NCI-H1048 (cell line): ENCODE measurements at places on chromosomes 12 and 14.

DNA sequence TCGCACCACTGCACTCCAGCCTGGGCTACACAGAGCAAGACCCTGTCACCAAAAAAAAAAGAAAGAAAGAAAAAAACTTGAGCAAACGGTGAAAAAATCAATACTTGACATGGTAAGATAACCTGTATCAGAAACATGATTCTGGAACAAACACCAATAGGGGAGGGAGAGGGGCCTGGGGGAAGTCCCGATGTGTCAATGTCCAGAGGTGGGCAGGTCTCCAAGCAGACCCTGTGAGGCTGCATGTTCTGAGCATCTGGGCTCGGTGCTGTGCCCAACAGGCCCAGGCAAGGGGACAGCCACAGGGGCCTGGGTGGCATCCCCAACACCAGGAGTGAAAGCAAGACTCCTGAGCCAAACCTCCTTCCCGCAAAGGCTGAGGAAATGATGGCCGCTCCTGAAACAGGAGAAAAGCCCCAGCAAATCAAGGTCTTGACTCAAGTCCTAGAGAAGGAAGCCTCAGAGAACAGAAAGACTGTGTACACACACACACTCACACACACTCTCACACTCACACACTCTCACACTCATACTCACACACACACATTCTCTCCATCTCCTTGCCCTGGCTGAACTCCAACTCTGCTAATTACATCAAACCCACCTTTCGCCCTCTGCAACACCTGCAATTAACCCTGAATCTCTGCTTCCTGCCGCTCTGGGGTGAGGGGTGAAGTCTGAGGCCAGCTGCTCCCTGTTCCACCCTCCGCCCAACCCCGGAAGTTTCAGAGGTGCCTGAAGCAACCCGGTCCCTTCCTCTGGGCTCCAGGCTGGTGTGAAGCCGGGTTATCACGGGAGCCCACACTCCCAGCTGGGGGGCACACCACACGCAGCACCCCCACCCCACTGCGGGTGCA, 20.4 kb downstream of the CCDC88C start:
- no peak for DNase-seq

DNA sequence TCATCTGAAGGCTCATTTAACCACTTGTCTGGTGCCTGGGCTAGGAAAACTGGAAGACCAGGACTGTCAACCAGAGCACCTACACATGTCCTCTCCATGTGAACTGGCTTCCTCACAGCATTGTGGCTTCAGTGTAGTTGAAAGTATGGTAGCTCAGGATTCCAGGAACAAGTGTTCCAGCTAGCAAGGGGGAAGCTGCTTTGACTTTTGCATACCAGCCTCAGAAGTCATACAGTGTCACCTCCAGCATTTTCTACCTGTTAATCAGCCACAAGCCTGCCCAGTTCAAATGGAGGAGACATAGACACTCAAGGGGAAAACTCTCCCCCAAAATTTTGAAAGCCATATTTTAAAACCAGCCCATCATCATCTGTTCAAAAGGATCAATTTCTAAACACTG, 212.8 kb upstream of the CAND1 start:
- no peak for DNase-seq

GRCh38 chr14:105275267-105275946, 25.4 kb downstream of the BRF1 start:
- no peak for DNase-seq

DNA sequence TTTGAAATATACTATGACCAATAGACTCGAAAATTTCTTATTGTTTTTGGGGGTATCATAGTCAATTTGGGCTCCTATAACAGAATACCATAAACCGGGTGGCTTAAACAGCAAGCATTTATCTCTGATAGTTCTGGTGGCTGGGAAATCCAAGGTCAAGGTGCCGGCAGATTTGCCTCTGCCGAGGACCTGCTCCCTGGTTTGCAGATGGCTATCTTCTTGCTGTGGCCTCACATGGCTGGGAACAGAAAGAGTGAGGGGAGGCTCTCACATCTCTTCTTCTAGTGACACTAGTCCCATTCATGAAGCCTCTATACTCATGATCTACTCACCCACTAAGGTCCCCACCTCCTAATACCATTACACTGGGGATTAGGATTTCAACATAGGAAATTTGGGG, 70.7 kb downstream of the BORCS5 start:
- no peak for DNase-seq

DNA sequence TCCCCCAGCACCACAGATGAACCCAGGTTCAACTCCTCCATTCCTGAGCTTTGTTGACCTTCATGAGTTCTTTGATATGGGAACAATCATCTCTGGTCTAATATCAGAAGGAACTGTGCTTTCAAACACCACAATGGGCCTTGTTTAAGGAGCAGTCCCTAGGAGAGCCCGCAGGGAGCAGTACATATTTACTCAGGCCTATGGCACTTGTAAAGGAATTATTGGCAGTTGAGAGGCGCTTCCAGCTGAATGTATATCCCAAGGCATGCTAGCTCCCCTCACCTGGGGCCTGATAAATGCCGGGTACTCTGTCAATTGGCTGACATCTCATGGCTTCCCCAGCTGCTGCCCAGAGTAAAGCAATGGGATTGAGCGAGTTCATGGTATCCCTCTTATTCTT, 76.2 kb downstream of the ZFP36L1 start:
- DNase-seq: no peak

DNA sequence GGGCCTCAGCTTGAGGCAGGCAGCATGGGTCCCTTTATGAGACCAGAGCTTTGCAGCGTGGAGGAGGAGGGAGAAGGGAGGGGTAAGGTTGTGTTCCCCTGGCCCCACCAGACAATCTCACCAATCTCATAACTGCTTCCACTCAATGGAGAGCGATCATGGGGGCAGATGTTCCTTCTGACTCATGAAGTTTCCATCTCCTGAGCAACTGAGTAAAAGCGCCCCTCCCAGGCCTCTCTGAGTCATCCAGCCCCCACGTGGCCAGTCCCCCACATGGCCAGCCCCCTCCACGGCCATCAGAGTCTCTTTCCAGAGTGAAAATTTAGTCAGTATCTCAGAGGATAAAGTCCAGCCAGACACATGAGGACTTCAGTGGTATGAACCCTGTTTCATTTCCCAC, 39.2 kb upstream of the PLXNC1 start:
- no peak for DNase-seq

GRCh38 chr12:87290505-87290904, 738.7 kb downstream of the C12orf50 start:
- no peak for DNase-seq

GRCh38 chr12:78388461-78388860, 476.1 kb upstream of the SYT1 start:
- no peak for DNase-seq

DNA sequence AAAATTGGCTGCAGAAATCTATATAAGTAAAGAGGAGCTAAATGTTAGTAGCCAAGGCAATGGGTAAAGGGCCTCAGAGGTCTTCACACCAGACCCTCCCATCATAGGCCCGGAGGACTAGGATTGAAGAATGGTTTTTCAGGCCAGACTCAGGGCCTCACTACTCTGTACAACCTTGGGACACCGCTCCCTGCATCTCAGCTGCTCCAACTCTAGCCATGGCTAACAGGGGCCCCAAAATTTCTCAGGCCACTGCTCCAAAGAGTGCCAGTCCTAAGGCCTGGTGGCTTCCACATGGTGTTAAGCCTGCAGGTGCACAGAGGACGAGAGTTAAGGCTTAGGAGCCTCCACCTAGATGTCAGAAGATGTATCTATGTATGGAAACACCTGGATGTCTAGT, 155.5 kb upstream of the MGAT4C start:
- no peak for DNase-seq

DNA sequence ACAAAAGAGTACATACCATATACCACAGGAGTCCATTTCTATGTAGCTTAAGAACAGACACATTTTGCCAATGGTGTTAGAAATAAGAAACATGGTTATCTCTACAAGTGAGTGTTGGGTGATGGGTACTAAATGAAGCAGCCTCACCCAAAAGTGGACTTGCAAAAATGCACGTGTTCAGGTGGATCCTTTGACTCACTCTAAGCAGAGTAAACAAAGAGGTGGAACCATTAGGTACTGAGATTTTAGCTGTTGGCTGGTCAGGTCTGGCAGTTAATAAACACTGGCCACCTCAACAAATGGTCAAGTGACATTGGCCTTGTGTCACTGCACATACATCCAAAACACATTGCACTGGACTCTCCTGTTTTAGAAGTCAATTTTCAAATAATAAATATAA, 27.6 kb downstream of the EVL start:
- DNase-seq: no peak

- DNase-seq: no peak
Observed at GRCh38 chr14:81193924-81194633, 26.7 kb downstream of the GTF2A1 start.

GRCh38 chr14:33709283-33709682, 241.6 kb downstream of the EGLN3 start:
- no peak for DNase-seq

- no peak for DNase-seq
Observed at GRCh38 chr12:82774666-82775065, 88.0 kb downstream of the TMTC2 start.

DNA sequence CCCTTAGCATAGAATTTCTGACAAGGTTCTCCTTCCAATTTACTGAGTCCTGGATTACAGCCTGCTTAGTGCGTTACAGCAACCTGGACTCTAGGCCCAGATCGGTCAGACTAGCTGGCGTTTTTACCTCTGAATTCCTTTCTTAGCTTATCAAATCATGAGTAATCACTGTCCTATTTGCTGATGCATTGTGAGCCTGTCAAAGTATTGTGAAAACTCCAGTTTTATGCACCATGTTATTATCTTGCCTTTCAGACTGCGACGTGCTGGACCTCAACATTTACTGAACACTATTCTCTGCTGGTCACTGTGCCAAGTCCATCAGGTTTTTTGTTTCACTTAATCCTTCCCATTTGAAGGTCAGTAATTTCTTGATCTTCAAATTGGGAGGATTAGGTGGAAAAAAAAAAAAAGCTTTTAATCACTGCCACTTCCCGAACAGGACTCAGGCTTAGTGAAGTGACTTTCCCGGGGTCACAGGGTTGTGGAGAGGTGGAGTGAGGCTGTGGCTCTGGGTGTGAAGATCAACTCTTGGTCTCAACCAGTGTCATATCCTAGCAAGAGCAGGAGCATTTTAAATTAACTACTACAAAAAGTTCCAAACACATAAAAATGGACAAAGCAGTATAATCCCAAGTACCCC, 31.2 kb downstream of the FBXO21 start:
- no peak for DNase-seq
